Fibroblast of the aortic adventitia (primary cell): ENCODE measurements at places on chromosomes 5 and 9.

GRCh38 chr9:91061506-91061905, 259.9 kb downstream of the SYK start:
- DNase-seq, result no peak

DNA sequence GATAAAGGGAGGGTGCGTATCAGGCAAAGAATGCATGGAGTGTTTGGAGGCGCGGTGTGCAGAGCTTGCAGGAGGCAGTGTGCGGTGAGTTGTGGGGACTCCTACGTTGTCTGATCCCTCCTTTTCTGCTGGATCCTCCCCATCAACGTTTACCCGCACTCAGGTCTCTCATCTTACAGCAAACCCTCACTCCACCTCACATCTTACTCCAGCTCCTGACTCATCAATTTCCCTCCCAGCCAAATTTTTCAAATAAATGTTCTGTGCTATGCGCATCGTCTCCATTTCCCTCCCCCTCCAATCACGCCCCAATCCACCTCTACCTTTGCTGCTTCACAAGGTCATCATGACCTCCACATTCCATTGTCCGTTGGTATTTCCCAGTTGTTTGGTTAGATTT, 138.9 kb upstream of the KLF4 start:
- no peak for DNase-seq

- peak; percentile 9 for DNase-seq
Observed at GRCh38 chr5:156824800-156825199, 25.3 kb upstream of the PPP1R2B start.

DNA sequence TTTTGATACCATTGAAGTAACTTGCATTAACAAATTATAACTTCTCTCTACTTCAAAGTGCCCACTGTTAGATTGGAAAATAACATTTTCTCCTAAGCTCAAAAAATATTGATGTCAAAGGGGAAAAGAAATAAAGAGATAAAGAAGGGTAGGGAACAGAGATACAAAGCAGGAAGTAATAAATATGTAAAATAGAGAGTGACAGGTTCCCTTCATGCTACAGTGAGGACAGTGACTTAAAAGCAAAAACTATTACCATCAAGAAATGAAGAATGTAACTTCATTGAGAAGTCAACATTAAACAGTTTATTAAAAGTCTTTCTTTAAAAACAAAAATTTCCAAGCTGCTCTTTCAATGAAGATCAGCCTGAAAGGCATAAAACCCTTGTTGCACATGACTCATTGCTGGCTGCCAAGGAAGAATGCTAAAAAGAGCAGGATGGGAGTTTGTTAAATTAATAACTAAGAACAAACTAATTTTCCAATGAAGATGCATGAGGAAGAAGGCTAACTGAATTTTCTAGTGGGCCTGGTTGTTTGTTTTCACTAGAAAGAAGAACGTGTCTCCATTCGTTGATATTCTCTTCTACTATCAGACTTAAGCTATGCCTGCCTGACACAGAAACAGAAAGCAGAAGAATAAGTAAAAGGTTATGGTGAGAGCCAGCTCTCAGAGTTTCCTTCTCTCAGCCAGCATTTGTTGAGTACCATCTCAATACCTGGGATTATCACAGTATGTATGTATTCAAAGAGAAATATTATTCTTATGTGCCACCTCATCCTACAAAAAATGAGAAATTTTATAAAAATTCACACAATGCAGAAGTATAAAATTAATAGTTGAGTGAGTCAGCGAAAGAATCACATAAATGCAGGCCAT, 197.8 kb upstream of the NREP start:
- DNase-seq, result peak; percentile 50

DNA sequence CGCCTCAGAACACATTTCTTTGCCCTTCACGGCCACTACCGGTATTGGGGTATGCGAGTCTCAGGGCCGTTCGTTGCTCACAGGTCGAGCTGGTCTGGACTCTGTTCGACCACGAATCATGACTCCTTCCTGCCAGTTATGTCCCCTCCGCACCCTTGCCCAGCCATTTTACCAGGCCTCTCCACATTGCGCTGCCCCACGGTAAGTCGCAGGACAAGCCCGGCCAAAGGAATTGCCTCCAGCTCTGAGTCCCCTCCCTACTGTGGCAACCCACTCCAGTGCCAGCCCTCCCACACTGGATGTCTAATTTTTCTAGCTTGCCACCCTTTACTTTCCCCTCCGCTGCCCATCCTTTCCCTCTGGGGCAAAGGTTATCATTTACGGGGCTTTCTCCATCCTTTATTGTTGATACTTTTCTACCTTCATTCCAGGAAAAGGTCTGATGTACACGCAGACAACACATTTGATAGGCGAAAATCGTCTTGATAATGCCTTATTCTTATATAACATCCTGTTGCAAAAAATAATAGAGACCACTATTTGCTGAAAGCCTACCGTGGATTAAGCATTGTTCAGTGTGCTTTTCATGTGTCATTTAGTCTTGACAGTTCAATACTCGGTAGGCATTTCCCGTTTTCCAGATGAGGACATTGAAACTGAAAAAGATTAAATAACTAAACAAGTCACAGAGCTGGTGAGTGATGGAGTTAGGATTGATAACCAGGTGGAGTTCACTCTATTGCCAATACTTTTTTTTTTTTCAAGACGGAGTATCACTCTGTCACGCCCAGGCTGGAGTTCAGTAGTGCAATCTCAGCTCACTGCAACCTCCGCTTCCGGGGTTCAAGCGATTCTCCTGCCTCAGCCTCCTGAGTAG, 958 bp upstream of the HSPA5 start:
- peak; percentile 23 for DNase-seq

DNA sequence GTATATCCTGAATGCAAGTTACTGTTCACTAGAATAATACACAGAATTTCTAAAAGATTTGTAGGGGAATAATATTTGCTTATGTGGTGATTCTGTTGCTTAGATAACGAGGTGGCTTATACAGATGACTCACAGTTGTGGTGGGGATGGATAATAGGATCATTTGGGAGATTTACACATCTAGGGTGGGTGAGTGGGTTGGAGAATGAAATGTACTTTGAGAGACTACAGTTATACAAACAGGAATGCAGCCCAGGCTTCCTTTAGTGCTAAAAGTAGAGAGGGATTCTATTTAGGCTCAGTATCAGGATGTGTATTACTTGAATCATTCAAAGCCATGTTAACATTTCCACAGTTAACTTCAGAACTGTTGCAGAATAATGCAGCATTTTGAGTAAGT, 1.8 kb downstream of the CTXN3 start:
- peak; percentile 35 for DNase-seq

DNA sequence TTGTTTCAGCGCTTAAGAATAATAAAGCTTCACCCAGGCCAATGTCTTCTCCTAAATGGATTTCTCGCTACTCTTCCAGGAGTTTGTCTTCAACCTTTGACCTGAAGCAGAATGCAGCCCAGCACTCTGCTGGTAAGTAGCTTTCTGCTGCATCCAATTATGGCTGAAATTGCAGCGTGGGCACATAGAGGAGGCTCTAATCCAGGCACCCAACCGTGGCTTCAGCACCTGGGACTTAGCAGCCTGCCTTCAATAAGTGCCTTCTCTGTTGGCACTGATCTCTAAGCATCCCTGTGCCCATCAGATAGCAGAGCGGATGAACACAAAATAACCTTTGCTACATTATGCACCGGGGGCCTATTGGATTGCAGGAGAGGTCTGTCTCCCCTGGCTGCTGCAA, 105.2 kb downstream of the TRIM32 start:
- DNase-seq, result no peak

DNA sequence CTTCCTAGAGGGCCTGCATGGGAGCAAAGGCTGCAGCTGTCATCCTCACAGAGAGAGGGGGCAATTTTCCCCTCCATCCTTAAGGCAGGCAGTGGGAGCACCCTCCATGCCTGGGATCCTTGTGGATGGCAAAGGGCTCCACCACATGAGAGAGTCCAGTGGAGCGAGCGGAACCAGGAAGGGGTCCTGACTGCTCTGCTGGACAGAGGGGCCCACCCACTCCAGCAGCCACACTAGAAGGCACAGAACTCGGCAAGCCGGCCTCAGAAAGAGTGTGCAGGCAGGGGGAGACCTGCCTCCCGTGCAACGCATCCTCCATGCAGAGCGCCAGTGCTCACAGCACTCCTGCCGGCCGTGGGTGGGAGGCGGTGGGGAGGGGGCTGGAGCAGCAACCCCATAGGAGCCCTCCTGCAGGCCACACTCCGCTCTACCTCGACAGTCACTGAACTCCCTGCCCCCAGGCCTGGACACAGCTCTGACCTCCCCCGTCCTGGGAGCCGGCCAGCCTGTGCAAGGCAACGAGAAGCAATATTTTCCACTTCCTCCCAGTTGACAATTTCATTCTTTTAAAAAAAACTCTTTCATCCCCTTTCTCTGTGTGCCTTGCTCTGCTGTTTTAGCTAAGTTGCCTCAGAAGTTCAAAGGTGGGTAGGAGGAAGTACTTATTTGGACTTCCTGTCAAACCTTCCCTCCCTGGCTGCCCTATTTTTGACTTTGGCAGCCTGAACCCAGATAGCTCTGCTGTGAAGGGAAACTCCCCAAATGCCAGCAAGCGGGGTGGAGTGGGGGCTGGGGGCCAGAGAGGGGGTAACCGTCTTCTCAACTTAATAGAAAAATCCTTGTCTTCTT, 5.3 kb upstream of the LCP2 start:
- no peak for DNase-seq

DNA sequence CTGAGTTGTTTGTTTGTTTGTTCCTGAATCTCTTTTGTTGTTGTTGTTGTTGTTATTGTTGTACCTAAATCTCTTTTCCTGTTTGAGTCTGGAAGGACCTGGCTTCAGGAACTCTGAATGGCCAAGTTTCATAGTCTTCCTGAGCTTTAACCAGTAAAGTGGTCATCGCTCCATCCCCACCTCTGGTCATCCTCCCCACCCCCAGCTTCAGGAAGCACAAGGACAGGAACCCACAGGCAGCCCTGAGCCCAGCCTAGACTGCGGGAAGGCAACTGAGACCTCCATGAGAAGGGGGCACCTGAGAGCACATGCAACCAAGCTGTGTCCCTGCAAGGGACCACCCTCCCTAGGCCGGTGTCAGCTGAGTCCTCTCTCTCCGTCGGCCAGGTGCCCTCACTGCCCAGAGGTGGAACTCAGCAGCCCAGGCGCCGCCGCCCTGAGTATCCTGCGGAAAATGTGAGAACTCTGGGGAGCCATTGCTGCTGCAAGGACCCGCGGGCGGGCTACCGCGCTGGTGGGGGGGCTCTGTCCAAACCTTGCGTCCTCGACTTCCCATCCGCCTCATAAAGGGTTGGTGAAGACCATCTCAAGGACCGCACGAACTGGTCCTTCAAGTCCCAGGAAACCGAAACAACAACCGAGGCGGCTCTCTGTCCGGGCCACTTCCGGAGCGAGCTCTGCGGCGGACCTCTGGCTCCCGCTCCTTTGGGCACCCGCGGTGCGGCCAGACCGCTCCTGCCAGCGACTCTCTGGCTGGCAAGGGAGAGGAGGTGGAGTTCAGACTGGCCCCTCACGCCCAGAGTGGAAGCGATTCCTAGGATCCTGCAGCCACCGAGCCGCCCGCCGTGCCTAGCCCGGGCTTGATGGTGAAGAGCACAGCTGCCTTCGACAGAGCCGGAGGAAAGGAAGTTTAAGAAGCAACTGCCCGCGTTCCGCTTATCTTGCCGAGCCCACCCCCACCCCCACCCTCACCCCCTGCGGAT, 4.2 kb downstream of the BARX1 start:
- peak; percentile 9 for DNase-seq

DNA sequence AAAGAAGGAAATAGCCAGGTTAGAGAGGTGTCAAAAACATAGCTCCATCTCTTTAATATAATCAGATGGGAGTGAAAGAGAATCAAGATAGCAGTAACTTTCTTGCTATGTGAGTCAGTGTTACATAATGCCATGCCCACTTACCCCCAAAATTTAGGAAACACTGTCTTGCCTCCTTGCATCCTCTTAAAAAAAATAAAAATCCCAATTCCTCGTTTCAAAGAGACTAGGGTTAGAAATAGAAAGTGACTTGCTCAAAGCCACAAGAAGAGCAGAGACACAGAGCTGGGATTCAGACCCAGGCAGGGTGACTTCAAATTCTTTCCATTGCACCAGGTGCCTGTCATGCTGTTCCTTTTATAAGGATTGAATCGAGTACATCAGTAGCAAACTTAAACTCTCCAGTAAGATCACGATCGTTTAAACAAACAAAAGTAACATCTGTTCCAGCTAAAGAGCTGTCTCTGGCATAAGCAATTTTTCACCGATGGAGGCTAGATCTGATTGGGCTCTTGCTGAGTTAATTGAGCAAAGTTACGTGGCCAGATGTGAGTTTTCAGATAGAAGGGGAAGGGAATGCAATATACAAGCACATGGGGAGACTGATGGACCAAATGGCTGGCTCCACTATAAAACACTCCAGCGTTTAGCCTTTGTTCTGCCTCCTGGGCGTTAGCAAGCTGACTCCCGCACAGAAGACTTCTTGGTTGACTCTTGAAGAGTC, 176.9 kb downstream of the PALM2AKAP2 start:
- peak; percentile 46 for DNase-seq

GRCh38 chr9:112443200-112443599, 43.4 kb upstream of the KIAA1958 start:
- DNase-seq, result peak; percentile 26

DNA sequence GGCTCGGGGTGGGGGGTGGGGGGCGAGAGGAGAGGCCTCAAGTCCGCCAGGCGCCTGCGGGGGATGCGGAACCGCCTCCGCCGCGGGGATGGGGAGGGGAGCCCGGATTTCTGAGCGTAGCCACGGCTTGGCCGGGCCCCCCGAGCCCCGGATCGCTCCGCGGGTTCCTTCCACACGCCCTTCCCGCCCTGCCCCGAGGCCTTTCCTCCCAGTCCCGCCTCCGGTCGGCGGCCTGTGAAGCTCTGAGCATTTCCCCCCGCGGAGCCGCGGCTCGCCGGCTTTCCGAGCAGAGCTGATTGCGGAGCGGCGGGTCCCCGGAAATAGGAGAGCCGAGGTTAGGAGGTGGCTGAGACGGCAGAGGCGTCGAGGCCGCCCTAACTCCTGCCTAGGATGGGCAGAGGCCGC, 6.1 kb downstream of the IRX4 start:
- no peak for DNase-seq

- peak; percentile 73 for DNase-seq
Observed at GRCh38 chr5:110288766-110289511, 437.5 kb downstream of the TMEM232 start.

- DNase-seq, result peak; percentile 22
Observed at GRCh38 chr5:926417-927171, 33.9 kb downstream of the TRIP13 start.

- no peak for DNase-seq
Observed at GRCh38 chr5:168844016-168844921, 265.1 kb upstream of the PANK3 start.

GRCh38 chr5:179195561-179196404, 135.6 kb downstream of the ZNF354C start:
- DNase-seq, result no peak
